ENCODE measurements at places on chromosomes 5 and 9.

DNA sequence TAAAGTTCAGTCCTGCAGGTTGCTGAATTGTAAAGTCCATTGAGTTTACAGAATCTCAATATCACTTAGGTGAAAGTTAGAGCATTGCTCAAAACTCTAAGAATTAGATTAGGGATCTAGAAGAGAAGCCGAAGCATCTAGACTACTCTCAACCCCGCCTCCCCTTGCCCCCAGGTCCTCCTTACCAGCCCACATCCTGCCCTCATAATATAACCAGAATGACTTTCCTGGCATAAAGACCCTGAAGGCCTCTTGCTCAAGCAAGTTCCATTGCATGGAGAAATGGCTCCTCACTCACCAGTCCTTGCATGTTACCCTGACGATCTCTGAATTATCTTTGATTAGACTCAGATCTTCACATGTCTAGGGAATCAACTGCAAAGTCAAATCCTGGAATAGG is 78.8 kb downstream of the SPATA31C2 start:
- DNase-seq, result no peak

- no peak for DNase-seq
Observed at GRCh38 chr9:117771136-117771535, 66.9 kb downstream of the TLR4 start.

DNA sequence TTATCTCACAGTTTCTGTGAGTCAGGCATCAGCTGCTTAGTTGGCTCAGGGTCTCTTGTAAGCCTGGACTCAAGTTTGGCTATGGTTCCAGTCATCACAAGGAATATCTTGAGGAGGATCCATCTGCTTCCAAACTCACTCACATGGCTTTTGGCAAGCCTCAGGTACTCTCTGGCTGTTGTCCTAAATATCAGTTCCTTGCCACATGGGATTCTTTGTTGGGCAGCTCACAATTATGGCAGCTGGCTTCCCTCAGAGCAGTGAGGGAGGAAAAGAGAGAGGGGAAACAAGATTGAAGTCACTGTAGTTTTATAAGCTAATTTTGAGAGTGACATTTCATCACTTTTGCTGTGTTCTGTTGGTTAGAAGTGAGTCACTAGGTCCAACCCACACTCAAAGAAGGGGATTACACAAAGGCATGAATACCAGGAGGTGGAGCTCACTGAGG is 144.5 kb downstream of the GCNT1 start:
- no peak for DNase-seq

DNA sequence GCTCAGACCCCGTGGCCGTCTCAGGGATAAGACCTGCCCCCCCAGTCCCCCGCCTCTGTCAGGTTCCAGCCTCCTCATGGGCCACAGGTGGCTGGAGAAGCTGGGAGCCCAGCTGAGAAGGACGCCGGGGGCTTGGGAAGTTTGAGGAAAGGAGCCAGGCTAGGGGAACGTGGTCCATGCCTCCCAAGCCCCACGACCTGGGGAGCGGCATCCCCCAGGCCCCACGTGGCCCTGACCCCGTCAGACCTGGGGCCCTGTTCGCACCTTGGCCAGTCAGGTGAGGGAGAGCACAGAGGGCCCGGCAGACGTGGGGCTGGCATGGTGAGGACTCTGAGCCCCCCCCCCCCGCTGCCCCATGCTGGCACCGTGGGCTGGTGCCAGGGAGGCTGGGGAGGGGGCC is 3.7 kb downstream of the GPSM1 start:
- DNase-seq, result no peak

GRCh38 chr9:61673664-61674381 is 484.0 kb downstream of the SPATA31A7 start:
- DNase-seq, result no peak
